ENCODE measurements at places on chromosomes 11 and 22. TPM values are rescaled to one million over a fixed set of nuclear protein-coding genes. Genes with fewer than 3 reads are reported as not detected.

The SEC14L2 gene
- 14.7 TPM for total RNA-seq

DNA sequence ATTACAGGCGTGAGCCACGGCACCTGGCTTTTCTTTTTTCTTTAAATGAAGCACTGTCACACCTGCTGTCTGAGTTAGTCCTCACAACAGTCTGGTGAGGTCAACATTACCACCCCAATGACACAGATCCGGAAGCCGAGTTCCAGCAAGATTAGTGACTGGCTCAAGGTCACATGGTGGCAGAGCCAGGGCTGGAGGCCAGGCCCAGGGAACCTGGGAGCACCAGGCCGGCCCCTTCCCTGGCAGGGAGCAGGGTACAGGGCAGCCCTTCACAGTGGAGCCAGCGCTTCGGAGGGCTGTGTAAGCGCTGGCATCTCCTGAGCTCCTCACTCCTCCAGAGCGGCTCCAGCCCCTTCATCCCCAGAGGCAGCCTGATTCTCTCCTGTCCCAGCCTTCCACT lies 118.7 kb downstream of the ST3GAL4 start:
- DNase-seq, result no peak

- peak; percentile 67 for DNase-seq
Measured at GRCh38 chr22:48490500-48491411, 1336.9 kb downstream of the BRD1 start.

DNA sequence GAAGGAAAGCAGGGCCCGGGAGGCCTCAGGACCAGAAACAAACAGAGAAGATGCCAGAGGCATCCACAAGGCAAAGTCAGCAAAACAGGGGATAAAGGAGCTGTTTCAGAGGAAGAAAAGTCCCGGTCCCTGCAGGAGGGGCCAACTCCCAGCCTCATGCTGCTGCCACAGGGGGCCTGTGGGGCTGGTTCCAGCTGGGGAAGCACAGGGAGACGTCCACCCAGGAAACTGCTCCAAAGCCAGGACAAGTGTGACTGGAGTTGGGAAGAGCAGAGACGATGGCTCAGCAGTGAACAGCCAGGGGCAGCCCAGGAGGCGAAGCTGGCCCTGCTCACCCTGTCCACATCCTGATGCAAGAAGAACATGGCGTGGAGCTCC lies 454.4 kb downstream of the BRD1 start:
- no peak for DNase-seq
